Nucleus accumbens (tissue), 56 donors: ENCODE measurements at places on chromosomes 7 and 10.
A peak's percentile ranks its signal among the peaks of the same experiment; 100 is the strongest.

GRCh38 chr10:79046326-79046725, 22.4 kb upstream of the ZMIZ1 start:
- no peak for DNase-seq

GRCh38 chr10:5953676-5954075, 23.7 kb downstream of the IL15RA start:
- DNase-seq = no peak

- no peak for DNase-seq
Observed at GRCh38 chr7:138472292-138473079, 12.4 kb downstream of the TRIM24 start.

DNA sequence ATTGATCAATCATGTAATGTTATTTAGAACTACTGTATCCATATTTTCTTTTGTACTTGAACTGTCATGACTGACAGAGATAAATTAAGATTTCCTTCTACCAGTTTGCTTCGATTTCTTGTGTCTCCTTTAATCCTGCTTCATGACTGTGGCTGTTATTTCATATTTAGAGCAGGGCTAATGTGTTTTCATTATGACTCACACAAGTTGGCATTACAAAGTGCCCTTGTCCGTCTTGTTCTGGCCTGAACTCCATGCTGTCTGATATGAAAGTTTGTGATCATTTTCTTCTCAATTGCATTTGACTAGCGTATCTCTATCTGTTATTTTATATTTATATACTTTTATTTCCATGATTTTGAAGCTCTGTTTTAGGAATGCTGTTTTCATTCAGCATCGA, 344.1 kb upstream of the PRKCQ start:
- no peak for DNase-seq

DNA sequence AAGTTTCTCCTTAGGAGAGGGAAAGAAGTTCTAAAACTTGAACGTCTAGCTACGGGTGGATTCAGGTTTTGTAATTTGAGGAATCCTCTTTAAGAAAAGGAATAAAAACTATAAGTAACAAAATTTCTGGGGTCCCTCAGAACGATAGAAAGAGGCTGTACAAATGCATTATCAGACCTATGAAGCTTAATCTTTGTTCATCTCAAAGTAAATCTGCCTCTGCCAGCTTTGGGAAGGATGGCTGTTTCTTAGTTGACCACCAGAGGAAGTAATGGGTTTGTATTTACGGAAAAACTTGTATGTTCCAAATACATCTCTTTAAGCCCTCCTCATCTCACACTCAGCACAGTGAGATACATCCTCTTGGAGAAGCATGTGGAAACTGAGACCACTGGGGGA, 864 bp downstream of the PSTK start:
- no peak for DNase-seq

DNA sequence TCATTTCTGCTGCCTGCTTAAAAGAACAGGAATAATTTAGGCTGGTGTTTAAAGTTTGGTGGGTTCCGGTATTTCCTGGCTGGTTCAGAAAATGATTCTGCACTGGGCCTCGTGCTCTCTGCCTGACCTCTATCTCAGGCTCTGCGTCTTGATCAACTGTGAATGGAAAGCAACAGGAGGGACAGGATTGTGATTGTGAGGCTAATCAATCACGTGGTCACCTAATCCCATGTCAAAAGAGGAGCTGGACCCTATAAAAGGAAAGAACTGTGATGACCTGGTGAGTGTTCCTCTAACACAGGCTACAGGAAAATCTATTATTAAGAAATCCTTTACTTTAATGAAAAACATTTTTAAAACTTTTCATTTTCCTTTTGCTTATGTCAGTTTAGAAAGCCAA, at the start of gene DHX32:
Gene DHX32, minus strand, starts transcription at position 101 of the 400 bp plus-strand sequence. CDS start 468 bp downstream, outside the sequence.
- DNase-seq = no peak

GRCh38 chr7:23449941-23450340, 20.4 kb downstream of the IGF2BP3 start:
- no peak for DNase-seq

- no peak for DNase-seq
Observed at GRCh38 chr10:98917828-98918227, 317.8 kb downstream of the HPSE2 start.

GRCh38 chr7:91771394-91771793, 109.1 kb downstream of the MTERF1 start:
- DNase-seq = no peak

GRCh38 chr7:104903846-104904245, 110.2 kb upstream of the KMT2E start:
- no peak for DNase-seq

DNA sequence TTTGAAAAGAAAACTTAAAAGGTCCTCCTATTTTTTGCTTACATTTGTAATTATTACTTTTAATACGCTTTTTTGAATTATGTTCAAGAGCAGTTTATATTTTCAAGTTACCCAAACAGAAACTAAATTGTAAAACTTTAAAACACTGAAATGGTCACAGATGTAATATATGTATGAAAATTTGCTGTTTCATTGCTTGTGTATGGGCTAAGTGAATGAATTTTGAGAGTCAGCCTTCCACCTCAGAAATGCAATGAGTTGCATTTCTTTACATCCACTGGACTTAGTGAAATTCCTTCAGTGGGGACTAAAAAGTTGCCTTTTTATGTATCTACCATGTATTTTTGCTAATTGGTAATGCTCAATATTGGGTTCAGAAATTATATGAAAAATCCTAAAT, 1.6 kb downstream of the VPS26A start:
- DNase-seq = no peak

GRCh38 chr10:1575481-1576244, 161.7 kb downstream of the ADARB2 start:
- DNase-seq = no peak

- no peak for DNase-seq
Observed at GRCh38 chr10:8639486-8640185, 585.1 kb downstream of the GATA3 start.

- peak; percentile 21 for DNase-seq
Observed at GRCh38 chr10:119412244-119413092, 130.1 kb downstream of the RGS10 start.

DNA sequence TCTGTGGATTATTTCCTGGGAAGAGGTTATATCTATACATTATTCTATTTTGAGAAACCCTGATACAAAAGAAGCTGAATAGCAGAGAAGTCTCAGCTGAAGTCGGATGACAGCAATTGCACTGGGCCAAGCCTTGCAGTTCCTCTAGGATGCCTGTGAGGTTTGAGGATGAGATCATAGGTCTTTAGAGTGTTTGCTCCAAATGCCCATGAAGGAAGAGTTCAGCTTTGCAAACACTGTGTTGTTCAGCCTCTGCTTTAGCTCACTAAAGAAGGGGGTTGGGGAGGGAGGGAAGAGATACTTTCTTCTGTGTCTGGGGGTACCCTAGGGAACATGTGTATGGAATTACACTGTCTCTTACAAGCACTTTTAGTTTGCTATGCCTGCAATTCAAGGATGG, 282.5 kb upstream of the NRP1 start:
- DNase-seq = no peak

- DNase-seq = no peak
Observed at GRCh38 chr7:76206633-76207032, 4.9 kb downstream of the SRRM3 start.

DNA sequence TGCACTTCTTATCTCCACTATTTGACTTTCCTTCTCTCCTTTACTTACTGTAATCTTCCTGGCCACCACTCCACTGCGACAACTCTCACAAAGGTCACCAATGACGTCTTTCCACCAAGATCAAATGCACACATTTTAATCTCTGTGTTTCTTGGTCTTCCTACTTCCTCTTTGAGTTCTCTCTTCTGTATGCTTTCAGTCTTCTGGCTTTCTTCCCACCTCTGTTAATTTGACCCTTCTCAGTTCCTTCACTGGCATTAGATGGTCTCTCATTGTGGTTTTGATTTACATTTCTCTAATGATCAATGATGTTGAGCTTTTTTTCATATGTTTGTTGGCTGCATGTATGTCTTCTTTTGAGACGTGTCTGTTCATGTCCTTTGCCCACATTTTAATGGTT, 31.9 kb downstream of the FAM107B start:
- DNase-seq = no peak

GRCh38 chr7:24728503-24729364, 28.5 kb downstream of the GSDME start:
- DNase-seq = no peak

DNA sequence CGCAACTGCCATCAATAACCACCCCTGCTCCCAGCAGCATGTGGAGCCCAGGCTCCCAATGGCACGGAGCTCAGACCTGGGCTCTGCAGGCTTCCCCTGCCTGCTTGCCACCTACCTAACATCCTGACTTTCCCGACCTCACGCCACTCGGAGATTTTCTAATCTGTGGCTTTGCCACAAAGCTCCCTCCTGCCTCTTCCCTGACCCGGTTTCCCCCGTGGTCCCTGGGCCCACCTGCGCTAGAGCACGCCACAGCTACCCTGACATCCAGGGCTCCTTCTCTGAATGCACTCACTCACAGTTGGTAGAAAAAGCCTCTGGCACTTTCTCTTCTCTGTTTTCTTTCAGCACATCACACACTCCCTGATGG, 20.0 kb downstream of the PITRM1 start:
- no peak for DNase-seq

- no peak for DNase-seq
Observed at GRCh38 chr7:40221836-40222235, 87.0 kb downstream of the SUGCT start.

DNA sequence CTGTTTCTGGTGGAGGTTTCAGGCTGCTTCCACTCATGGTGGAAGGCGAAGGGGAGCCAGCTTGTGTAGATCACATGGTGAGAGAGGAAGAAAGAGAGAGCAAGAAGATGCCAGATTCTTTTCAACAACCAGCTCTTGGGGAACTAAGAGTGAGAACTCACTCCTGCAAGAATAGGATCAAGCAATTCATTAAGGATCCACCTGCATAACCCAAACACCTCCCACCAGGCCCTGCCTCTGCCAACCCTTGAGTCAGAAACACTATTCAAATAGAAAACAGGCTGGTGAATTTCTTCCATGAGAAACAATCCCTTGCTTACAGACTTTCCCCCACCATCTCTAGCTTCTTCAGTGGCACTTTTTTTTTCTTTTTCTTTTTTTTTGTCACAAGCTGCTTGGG, 317.2 kb downstream of the GPR158 start:
- DNase-seq = no peak

DNA sequence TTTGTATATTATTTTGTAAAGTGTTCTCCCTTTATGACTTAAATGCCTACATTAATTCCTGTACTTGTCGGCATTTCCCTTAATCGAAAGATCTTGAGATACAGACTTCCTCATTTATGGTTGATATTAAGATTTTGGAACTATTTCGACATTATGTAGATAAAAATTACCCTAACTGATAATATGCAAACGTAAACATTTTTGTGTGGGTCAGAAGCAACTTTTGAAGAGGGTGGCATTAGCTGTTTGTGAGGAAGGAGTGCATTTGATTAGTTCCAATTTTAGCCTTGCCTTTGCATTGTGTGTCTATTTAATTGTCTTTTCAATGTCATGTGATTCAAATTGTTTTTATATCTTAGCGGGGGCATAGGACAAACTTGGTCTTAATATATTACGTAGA, 114.7 kb downstream of the BICC1 start:
- DNase-seq = no peak

- no peak for DNase-seq
Observed at GRCh38 chr7:36202398-36202797, 49.3 kb downstream of the EEPD1 start.

DNA sequence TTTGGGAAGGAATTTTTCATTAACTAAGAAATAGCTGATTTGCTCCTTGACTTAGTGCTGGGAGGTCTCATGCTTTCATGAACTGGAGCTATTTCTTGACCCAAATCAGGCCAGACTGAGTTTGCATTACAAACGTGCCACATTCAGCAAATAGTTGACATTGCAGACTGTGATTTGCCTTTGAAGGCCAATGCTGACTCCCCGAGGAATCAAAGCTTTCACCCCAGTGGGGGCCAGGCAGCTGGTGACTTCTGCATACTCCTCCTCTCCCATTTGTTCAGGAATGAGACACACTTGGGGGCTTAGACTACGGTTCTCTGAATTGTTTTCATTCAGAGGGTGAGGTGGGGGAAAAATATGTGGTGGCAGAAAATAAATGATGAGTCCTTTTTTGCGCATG, 111.0 kb upstream of the JAZF1 start:
- no peak for DNase-seq

- DNase-seq = no peak
Observed at GRCh38 chr10:77505431-77506334, 131.9 kb downstream of the KCNMA1 start.

- no peak for DNase-seq
Observed at GRCh38 chr7:17130281-17131059, 168.0 kb upstream of the AHR start.

DNA sequence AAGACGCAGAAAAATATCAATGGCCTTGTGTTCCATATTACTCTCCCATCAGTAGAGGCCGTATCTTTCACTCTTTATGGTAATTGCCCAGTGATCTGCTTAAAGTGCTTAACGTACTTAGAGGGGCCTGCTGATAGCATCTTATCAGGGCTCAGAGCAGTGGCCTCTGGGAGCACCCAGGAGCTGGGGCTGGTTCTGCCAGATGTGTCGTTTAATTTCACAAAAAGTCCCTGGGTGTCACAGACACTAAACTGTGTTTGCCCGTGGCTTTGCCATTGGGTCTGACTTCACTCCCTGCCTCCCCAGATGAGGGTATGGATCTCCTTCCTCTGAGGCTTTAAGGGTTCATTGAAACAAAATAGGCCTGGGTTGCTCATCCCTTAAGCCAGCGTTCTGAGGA, 435.3 kb downstream of the GATA3 start:
- DNase-seq = no peak

GRCh38 chr7:42380401-42380800, 143.4 kb upstream of the GLI3 start:
- no peak for DNase-seq

GRCh38 chr7:17354473-17354872, 56.0 kb downstream of the AHR start:
- DNase-seq = no peak

DNA sequence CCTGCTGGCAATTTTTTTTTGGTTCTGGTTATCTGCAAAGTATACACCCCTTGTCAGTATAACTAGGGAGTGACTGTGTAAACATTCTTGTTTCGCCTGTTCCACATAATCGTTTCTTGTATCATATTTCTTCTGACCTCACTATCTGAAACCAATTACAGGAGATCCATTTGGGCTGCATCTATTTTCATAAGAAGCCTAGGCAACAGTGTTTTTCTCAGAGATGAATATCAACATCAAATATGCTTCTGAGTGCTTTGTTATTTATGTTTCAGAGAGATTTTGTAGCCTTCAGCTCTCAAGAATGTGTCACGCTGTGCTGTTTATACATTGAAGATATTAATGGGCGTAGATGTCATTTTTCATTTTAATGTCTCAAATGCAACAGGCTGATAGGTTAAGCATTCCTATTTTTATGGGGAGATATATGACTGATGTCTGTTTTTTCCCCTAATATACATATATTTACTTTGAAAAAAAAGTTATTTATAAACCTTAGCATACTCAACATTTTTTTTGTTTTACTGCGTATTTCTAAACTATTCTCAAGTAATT, 115.5 kb downstream of the FOXP2 start:
- DNase-seq = no peak

- DNase-seq = no peak
Observed at GRCh38 chr10:13383399-13383761, 35.3 kb upstream of the SEPHS1 start.

- no peak for DNase-seq
Observed at GRCh38 chr10:102342958-102343357, 52.5 kb upstream of the NFKB2 start.
